ENCODE measurements at places on chromosomes 7 and 10. TPM values are rescaled to one million over a fixed set of nuclear protein-coding genes. Genes with fewer than 3 reads are reported as not detected.

DNA sequence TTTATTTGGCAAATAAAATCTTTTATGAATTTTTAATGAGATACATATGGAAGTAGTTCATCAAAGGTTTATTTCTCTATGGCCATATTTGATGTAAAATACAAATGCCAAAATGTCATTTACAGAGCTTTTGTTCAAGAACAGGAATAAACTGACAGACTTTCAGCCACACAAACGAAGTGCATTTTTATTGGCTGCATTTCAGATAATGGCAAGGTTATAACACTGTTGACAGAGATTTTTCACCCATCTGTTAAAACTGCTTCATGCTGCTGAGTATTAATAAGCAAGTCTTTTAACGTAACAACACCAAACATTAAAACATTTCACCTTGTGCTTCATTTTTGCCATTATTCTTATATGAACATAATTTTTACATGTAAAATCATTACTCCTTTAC is 254.4 kb downstream of the ANKRD7 start:
- no peaks in the 10 kb centered on the region for H3K27me3 ChIP-seq
- no peak for DNase-seq
- H3K27ac ChIP-seq: no peak overlapping the region
- no peaks in the 10 kb centered on the region for H3K36me3 ChIP-seq
- no peak overlapping the region for H3K4me3 ChIP-seq

The CASP2 gene
- total RNA-seq: 33.9 TPM

The VENTX gene
- total RNA-seq: 0.24 TPM

The TMEM213 gene
- total RNA-seq: not detected

The CDHR1 gene
- total RNA-seq: 99.3 TPM

DNA sequence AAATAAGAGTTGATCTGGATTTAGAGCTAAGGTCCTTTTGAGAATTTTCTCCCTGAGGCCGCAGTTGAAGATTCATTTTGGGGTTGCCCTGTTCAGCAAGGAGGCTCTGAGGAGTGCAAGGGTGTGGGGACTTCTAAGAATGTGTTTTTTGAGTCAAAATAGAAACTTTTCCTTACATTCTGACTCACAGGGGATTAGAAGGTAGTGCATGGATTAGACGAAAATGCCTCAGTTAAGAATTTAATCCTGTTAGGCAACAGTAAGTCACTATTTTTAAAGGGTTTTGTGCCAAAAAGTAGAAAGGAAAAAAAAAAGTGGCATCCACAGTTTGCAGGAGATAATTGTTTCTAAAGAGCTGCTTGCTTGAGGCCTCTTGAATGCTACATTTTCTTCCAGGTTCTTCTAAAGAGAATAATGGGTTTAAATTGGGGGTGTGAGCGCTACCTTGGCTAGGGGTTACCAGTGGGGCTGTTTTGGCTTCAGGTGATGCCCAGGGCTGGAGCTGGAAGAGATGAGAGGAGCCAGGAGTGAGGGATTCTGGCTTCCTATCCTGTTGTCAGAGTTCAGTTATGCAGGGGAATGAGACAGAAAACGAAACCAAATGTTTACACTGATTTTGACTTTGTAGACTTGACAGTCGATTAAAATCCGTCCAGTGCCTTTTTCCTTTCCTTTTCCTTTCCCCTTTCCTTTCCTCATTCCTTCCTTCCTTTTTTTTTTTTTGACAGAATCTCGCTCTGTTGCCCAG is 52.9 kb downstream of the BAMBI start:
- no peak overlapping the region for H3K27ac ChIP-seq
- no peak for DNase-seq
- no peaks in the 10 kb centered on the region for H3K27me3 ChIP-seq
- H3K4me3 ChIP-seq: no peak overlapping the region
- no peaks in the 10 kb centered on the region for H3K4me1 ChIP-seq

All from colonic mucosa (tissue), 4 donors.